ENCODE measurements at places on chromosomes 11 and 22.

- DNase-seq = no peak
Measured at GRCh38 chr22:23481369-23481768, 98.7 kb downstream of the IGLL1 start.

- DNase-seq = no peak
Measured at GRCh38 chr11:131242476-131243000, 127.9 kb upstream of the NTM start.

DNA sequence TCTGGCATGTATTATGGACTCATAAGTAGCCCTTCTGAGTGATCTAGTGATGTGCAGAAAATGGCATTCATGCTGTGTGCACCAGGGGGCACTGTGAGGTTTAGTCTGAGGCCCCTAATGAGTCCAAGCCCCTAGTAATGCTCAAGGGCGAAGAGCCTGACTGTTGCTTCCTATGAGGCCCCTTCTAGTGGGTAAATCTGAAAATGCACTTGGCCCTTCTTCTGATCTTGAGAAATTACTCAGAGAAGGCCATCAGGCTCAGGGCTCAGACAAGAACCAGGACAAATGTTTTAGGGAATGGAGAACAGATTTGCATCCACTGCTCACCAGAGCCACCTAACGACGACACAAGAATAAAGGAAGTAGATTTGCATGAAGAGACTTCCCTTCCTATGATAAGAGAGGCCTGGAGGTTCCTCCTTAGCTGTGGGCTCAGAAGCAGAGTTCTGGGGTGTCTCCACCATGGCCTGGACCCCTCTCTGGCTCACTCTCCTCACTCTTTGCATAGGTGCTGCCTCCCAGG lies 75.8 kb downstream of the GGTLC2 start:
- peak; percentile 59 for DNase-seq

DNA sequence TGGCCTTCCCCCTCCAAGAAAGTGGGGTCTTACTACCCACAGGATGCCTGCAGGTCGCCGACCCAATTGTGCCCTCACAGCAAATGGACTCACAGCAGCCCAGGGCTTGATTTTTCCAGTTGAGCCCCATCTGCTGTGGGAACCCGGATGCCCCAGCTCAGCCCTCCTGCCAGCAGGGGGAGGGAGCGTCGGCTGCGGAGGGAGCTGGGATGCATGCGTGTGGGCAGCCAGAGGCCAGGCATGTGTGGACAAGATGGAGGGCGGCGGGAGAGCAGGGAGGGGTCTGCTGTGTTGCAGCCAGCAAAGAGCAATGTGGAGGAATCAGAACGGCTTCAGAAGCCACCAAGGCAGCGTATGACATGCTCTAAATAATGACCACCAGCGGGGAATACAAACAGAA lies 41.0 kb upstream of the EIF3D start:
- DNase-seq = no peak

- no peak for DNase-seq
Measured at GRCh38 chr22:17586831-17587440, 23.6 kb downstream of the SLC25A18 start.

- DNase-seq = no peak
Measured at GRCh38 chr11:20004866-20005265, 155.4 kb downstream of the DBX1 start.

GRCh38 chr11:118621784-118622375 lies 14.5 kb downstream of the PHLDB1 start:
- DNase-seq = no peak

- no peak for DNase-seq
Measured at GRCh38 chr11:102426000-102426399, 26.6 kb downstream of the TMEM123 start.

GRCh38 chr22:47781024-47781423 lies 1018.6 kb downstream of the TBC1D22A start:
- no peak for DNase-seq

DNA sequence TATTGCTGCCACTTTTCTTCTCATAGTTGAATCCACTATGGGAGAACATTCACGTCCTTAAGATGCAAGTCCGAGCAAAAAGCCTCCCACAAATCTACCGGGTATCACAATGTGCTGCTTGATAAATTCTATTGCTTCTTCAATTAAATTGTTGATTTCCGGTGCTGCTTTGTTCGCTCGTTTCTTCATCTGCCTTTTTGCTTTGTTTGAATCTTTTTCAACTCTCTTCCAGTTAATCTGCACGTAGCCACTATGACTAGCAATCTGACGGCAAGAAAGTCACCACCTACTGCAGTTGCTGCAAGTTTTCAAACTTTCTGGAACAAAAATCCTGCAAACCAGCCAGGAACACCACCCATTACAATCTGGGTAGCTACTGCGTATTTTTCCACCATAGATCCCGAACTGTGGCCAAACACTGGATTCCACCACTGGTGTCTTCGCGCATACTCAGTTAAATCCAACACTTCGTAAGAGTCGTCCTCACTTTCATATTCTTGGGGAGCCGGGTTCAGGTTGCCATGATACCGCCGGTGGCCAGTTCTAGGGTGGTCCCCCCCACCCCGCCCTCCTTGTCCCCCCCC lies 59.1 kb downstream of the CLMP start:
- no peak for DNase-seq

- DNase-seq = no peak
Measured at GRCh38 chr11:32081901-32082300, 9.0 kb upstream of the RCN1 start.

DNA sequence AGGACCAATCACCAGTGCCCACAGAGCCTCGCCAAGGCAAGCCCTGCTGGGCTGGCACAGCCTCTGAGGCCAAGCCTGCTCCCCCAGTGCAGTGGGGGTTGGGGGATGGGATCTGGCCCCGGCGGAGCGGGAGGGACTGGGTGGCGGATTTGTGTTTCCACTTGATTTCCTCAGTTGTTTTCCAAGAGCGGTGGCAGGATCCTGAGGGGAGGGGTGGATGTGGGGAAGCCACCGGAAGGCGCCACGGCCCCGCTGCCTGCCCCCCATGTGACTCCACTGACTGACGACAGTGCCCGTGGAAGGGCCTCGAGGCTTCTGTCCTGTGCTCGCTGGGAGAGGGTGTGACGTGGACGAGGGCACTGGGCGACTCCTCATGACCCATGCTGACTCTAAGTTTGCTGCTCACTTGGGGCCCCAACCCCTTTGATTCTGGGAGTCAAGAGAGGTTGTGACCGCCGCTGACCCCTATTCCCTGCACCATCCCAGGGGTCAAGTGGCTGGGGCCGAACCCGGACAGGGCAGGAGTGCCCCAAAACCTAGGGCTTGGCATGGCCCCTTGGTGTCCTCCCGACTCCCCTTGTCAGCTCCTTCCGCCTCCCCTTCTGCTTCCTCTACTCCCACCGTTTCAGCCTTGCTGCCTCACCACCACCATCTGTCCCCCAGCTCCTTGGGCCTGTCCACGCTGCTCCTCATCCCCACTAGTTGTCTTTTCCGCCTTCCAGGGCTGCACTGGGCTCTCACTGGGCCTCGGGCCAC lies 23.5 kb upstream of the PICK1 start:
- no peak for DNase-seq

GRCh38 chr11:47917599-47918369 lies 62.6 kb upstream of the PTPRJ start:
- DNase-seq = peak; percentile 37

DNA sequence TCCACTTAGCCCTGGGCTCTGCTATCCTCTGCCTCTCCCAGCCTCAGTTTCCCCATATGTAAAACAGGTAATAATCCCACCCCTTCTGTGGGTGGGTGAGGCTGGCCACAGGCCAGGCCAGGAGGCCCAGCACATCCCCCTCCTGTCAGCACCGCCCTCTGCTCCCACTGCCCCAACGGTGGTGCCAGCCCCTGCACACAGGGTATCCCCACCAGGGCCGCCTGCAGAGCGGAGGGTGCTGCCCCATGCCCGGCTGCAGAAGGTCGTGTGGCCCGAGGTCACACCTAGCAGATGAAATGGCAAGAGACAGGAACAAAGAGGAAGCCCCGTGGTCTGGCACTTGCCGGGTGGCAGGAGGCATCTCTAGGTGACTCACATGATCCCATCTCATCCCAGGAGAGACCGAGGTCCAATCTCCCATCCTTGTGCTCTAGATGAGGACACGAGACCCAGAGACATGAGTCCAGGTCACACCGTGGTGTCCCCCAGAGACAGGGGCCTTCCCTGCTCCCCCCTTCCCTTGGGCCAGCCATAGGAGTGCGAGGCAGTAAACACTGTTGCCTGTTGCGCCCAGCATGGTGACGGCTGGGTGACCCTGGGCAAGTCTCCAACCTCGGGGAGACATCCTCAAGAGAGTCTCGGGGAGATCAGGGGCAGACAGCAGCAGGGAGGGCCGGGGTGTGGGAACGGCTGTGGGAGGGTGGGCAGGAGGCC lies 27.2 kb upstream of the PPARA start:
- DNase-seq = no peak

- DNase-seq = no peak
Measured at GRCh38 chr11:109490953-109491635, 69.1 kb downstream of the C11orf87 start.

DNA sequence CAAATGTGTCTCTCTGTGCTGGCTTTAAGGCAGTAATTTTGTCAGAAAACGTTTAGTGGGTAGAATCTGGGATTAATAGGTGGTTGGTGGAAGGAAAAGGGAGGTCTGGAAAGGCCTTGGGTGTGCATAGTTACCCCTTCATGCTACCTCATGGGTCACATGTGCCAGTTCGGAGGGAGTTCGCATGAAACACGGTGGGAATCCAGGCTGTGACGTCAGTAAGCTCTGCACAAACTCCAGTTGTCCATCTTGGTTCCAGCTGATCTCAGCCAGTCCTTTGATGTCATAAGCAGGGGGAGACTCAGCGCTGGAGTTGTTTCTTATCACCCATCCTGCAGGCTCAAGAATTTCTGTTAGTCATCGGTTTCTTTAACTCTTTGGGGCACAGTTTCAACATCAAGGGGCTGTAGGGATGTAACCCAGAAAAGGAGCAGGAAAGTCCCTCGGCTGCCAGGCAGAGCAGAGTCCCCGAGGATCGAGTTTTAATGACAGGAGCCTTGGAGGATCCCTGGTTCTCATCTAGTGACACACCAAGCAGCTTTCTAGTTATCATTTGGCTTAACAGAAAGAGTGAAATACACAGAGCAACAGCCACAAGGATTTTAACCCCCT lies 28.9 kb downstream of the MOV10L1 start:
- DNase-seq = no peak

DNA sequence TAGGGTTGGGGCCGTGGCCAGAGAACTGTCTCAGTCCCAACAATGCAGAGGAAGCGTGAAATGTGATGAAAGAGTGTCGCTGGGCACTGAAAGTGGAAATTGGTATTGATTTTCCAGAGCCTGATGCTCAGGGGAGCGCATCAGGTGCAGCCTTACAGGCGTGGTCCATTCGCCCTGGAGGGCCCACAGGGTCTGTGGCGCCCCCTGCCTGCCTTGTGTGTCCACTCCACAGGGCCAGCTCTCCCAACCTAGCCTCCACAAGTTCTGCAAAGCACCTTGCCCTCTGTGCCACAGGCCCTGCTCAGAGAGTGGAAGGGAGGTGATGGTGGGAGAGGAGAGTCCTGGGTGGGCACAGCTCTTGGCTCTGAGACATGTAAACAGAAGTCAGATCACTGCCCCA lies 54.9 kb upstream of the LMO1 start:
- DNase-seq = no peak

All from CD4-positive, alpha-beta T cell treated with Interleukin-21 for 1 hour (primary cell).